Activated naive CD4-positive, alpha-beta T cell (primary cell): ENCODE measurements at places on chromosomes 5 and 9.

DNA sequence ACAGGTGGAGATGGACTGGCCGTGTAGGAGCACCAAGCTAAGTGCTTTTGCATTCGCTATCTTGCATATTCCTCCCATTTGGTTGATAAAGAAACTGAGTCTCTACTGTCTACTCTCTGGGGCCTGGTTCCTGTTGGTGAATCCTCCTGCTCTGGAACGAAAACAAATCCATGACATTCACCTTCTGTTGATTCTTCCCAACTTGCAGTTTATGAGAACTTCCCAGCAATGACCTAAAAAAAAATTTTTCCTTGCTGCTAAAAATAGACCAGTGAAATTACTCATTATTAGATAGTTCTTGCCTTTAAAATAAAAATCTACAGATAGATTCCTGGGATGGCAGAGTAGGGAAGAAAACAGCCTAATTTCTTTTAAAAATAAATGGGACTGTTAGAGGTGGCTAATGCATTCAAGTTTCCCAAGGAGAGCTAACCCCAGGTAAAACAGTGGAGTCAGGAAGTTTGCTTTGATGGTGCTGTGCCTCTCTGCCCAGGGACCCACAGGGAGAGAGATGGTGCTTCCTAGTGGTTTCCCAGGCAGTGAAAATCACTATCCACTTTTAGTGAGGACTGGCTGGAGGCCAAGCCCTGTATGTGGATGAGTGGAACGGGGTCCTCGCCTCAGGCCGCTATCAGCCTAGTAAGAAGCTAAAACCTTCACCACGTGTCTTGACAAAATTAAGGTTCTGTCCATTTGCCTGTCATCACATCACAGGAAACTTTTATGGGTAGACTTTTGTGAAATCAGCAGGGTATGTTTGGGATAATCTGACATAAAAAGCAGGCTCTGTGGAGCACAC is 68.4 kb upstream of the NR3C1 start:
- no peak for DNase-seq

DNA sequence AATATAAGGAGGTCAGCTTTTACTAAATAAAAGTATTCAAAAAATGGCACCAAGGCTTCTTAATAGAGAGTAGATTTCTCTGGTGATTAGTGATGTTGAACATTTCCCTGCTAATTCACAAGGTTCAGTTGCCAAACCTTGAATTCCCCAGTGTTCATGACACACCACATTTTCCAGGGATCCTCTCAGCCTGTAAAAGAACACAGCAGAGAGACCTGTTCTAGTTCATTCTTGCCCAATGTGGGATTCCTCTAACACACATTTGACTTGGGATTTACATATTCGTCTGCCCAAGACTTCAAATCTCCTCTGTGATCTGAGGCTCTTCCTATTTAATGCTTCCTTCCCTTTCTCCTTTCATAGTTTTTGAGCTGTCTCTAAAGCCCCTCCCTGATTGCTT is 273.2 kb upstream of the CDH9 start:
- no peak for DNase-seq

DNA sequence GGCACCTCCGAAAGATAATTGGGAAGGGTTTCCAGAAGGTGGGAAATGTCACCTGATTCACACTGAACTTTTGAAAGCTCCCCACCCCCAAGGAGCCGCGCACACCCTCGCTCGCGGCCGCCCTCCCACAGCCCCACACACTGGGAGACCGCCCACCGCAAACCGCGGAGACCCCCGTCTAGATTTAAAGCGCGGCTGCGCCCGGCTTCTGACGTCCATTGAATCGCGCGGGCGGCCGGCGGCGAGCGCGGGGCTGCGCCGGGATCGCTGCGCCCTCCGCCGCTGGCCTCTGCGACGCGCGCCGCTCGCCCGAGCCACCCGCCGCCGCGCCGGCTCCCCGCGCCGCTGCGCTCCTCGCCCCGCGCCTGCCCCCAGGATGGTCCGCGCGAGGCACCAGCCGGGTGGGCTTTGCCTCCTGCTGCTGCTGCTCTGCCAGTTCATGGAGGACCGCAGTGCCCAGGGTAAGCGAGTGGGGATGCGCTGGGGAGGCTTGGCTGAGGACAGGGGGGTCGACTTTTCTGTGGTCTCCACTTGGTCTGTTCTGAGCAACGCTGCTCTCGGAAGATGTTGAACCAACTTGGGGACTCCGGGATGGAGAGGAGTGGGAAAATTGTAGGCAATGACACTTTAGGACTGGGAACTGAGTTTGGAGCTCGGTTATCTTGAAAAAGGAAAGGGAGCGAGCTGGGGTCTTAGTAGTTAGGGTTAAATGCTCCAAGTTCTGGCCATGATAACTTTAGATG is at the start of gene FST:
FST (plus strand) TSS at position 214 of the 743 bp plus-strand sequence; CDS start at position 377, 163 bp downstream.
- DNase-seq, result no peak

DNA sequence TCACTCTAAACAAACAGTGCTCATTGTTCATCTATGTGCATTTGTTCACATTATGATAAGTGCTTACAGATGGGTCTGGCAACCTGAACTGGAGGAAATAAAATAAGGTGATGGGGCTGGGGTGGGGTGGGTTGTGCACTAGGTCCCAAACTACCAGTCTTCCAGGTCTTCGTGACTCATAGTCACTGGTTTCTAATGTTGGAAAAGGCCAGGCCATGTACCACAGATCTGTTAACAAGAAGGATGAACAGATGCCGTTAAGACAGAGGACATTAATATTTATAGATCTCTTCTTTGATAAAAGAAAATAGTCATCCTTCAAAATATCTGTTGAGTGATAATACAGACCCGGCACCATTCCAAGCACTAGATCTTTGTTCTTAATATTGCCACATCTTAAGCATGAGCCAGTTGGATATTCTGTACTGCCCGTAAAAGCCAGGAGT is 71.4 kb upstream of the STARD4 start:
- DNase-seq, result no peak

GRCh38 chr5:156239800-156240199 is 87.2 kb upstream of the SGCD start:
- DNase-seq, result no peak

DNA sequence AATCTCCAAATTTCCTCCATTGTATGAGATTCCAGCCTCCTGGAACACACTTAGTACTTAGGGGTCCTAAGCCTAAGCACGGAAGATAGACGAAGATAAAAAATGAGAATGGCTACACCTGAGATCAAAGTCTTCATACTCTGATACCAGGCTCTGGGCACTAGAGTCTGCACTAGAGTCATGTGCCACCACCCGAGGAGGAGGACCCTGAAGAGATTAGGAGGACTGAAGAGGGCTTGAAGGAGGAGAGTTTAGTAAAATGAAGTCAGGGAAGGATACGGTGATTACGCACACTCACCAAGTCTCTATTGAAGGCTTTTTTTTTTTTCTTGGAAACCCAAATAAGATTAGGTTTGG is 573 bp upstream of the SPATA24 start:
- no peak for DNase-seq
